ENCODE measurements at places on chromosomes 5 and 9.
A peak's percentile ranks its signal among the peaks of the same experiment; 100 is the strongest.

DNA sequence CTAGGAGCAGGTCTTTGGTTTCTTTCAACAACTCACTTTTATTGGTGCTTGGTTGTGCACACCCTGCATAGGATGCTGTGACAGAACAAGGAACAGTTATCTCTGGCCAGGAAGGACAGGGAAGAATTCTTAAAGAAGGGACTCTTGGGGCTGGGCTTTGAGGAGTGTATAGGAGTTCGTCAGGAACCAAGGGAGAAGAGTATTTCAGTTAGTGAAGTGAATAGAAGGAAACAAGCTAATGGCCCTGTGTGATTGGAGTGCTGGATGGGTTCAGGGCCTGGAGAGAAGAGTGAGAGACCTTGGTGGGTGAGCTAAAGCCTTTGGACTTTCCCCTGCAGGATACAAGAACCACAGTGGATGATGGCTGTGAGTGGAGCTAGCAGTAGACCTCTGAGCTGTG, 32.2 kb downstream of the DAB2IP start:
- no peak for DNase-seq

DNA sequence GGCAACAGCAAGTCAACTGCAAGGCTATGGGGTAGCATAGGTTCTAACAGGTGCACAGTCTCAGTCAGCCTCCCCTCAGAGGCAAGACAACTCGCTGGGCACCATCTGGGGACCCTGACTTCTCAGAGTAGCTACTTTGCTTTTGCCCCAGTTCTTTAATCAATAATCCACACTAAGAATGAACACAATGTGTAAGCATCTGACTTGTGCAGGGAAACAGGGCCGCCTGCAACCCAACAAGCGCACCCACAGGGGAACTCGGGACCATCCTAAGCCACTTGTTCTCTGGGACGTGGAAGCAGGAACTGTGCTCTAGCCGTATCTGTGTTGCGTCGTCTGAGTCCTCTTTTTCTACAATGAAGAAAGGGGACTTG, 1.9 kb downstream of the MOB3B start:
- no peak for DNase-seq

DNA sequence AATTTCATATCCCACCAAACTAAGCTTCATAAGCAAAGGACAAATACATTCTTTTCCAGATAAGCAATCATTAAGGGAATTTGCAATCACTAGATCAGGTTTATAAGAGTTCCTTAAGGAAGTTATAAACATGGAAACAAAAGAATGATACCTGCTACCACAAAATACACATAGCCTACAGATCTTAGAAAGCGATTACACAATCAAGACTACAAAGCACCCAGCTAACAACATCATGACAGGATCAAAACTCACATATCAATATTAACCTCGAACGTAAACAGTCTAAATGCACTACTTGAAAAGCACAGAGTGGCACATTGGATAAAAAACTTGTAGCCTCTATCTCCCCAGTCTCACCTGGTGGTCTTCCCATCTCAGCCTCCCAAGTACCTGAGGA, 512.4 kb upstream of the PTGER4 start:
- no peak for DNase-seq

- no peak for DNase-seq
These were observed 239.3 kb upstream of the PRDM9 start for GRCh38 chr5:23268136-23268535.

- peak; percentile 16 for DNase-seq
These were observed 59.5 kb upstream of the GGTA1 start for GRCh38 chr9:121559183-121559582.

GRCh38 chr5:119269061-119269944, 86.5 kb upstream of the TNFAIP8 start:
- DNase-seq: peak; percentile 70

DNA sequence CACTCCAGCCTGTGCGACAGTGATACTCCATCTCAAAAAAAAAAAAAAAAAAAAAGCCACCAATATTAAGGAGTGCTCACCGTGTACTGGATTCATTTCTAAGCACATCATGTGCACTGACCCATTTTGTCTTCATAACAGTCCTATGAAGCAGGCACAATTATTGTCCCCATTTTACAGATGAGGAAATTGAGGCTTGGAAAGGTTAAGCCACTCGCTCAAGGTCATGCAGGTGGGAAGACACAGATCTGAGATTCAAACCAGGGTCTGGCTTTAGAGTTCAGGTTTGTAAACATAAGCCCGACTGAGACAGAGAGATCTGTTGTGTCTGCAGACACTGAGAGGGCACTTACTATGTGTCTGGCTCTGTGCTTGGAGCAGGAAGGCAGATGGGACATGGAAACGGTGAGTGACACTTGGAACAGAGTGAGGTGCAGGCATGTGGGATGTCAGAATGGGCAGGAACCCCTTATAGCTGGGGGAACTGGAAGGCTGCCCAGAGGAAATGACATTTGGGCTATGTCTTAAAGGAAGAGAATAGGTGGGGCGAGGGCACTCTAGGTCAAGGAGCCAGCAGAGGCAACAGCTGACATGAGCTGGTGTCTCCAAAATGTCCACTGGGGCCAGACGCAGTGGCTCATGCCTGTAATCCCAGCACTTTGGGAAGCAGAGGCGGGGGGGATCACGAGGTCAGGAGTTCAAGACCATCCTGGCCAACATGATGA, 69.9 kb downstream of the STK10 start:
- DNase-seq: no peak

DNA sequence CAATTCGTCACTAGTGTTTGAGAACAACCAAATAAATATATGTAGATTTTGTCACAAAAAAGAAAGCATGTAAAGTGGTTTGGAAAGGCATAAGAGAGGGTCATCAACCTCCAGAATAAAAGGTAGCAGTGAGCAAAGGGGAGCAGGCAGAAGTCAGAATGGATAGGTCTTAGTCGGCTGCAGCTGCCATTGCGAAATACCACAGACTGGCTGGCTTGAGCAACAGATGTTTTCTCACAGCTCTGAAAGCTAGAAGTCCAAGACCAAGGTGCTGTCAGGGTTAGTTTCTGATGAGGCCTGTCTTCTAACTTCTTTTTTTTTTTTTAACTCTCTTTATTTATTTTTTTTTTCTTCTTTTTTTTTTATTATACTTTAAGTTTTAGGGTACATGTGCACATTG, 208.1 kb upstream of the PIK3R1 start:
- no peak for DNase-seq

DNA sequence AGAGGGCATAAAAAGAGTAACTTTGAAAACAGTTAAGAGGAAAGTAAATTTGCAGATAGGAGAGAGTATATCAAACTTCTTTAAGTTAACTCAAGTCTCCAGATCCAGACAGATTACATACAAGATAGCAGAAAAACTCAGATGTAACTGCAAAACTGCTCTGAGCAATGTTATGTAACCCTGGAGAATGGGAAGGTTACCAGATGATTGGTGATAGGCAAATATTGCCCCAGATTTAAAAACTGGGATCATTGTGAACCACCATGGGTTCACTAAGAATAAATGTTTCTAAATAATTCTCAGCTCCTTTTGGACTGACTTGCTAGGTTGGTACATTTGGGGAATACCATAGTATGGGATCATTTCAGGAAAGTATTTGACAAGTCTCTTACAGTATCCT, 176.5 kb downstream of the ARL15 start:
- DNase-seq: no peak

DNA sequence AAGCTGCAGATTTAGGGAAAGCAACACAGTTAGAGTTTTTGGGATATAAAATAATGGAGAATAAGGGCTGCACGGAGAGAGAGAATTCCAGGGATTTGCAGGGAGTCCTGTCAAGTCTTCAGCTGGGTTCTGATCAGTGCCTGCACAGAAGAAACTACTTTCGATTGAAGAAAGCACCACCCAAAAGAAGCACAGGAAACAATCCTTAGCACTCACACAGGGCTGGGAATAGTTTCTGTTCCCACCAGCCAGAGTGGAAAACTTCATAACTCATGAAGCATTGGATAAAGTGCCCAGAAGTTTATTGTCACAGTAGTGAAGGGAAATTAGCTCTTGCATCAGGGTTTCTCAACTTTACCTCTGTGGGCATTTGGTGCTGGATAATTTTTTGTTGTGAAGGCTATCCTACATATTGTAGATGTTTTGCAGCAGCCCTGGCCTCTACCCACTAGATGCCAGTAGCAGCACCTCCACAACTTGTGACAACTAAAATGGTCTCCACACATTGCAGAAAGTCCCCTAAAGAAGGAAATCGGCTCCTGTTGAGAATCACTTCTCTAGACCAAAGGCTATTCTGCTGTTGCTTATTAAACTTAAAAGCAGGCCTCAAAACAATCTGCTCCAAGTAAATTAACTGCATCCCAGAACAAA, 71.0 kb upstream of the FAM120A start:
- DNase-seq: no peak

- peak; percentile 14 for DNase-seq
These were observed 5.7 kb downstream of the SRP19 start for GRCh38 chr5:112866739-112867138.

GRCh38 chr9:98192503-98193335, at the start of gene CORO2A:
Gene CORO2A, minus strand, starts transcription at chr9:98192637. Its CDS starts 34,977 bp downstream, at chr9:98157660.
- DNase-seq: peak; percentile 70

GRCh38 chr5:151344088-151344487, 3.3 kb downstream of the SLC36A2 start:
- DNase-seq: no peak

- no peak for DNase-seq
These were observed 43.1 kb downstream of the BASP1 start for GRCh38 chr5:17260549-17260948.

GRCh38 chr5:4542145-4542778, 597.9 kb upstream of the ADAMTS16 start:
- no peak for DNase-seq

DNA sequence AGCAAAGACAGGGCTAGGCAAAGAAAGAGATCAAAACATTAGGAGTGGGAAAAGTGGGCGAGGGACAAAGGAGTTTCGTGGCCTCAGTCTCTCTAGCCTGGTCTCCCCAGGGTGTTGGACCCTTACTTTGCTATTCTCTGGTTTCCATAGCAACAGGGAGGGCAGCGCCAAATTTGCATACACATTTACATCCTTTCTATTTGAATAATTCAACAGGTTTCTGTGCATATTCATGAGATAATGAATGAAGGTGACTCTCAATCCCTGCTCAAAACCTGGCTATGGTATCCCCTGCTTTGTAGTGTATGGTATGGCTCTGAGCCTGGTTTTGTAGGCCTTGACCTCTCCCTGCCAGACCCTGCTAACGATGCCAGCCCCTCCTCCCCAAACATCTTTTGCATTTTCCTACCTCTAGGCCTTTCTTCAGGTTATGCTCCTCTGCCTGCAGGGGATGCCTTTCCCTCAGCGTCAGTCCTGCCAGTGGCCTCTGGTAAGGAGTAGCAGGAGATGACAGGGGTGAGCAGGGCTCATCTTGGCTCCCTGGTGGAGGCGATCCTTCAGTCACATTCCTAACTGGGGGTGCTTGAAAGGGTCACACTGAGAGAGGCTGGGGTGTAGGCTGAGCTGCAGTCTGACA, 9.8 kb downstream of the RPP25L start:
- DNase-seq: no peak

DNA sequence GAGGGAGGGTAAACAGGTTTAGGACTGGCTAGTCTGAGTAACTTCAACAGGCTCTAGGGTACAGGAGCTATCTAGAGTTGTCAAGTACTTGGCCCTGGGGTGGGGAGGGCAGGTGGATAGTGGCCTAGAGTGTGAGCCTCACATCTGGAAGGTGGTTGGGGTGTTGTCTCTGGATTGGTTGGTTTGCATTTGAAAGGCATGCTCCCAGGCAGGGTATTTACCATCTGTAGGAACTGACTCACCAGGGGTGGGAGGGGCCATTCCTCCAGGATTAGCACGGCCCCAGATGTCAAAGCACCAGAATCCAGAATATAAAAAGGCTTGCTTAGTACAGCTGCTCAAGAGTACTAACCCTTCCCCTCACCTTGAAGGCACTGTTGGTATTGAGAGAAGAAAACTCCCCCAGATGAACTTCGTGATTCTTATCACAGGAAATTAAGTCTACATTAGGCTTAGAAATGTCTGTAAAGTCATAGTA, 193.3 kb downstream of the NTRK2 start:
- DNase-seq: no peak

DNA sequence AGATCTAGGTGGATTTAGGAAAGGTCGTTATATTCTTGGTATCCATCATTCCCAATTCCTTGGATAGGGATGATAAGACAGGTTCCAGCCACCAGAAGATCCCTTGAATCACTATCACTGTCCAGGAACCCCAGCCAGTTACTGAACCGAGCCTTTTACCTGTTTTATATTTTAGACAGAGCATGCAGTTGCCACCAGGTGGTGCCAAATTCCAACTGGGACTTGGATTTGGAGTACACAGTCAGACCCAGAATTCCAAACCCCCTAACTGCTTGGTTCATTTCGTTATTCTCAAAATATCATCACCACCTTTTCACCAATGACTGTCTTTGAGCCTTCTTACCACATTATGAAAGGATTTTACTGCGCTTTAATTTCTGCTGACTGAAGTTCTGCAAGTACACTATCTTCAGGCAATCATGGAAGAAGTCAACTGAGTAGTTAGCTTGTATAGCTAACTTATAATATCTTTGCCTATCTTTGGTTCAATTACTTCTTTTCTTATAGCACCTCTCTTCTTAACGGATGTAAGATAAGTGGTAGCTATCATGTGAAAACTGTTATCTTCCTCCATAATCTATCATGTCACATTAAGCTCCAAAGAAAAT, 191.8 kb downstream of the PRR16 start:
- peak; percentile 1 for DNase-seq

- no peak for DNase-seq
These were observed 179.8 kb downstream of the FGF1 start for GRCh38 chr5:142506046-142506445.

GRCh38 chr5:96049398-96050272, 88.0 kb upstream of the ELL2 start:
- no peak for DNase-seq

GRCh38 chr5:38831117-38831516, 14.7 kb upstream of the OSMR start:
- no peak for DNase-seq

GRCh38 chr5:68368311-68369022, 152.9 kb downstream of the PIK3R1 start:
- DNase-seq: no peak

DNA sequence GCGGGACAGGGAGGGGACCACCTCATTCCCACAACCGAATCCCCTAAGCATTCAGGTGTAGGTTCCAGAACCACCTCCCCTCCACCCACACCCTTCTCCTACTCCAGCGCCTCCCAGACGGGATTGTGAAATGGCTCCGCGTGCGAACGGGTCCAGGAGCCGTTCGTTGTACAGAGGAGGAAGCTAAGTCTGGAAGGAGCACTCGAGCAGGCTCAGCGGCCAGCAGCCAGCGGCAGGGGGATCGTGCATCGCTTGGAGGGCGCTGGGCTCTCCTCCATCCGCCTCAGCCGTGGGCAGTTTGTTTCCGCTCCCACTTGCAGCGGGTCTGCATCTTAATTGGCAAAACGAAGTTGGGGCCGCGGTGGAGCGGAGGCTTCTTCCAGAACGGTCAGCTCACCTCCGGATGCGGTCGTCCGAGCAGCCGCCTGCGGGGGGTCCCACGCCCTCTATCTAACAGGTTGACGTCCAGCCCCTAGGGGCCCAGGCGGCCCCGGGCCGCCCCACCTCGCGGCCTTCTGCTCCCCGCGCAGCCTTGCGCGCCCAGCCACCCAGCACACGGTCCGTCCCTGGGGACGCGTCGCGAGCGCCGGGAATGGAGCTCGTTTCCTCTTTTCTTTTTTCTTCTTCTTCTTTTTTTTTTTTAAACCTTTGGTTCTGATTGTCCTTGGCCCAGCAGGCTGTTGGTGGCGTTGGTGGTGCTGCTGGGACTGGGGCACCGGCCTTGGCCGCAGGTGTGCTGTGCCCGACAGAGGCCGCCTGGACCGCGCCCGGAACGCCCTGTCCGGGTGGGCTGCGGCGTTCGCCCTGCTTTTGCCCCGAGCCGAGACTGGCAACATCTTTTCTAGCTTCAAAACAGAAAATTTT, 3.9 kb upstream of the BARX1 start:
- DNase-seq: no peak
